ENCODE measurements at places on chromosomes 16 and 17.

DNA sequence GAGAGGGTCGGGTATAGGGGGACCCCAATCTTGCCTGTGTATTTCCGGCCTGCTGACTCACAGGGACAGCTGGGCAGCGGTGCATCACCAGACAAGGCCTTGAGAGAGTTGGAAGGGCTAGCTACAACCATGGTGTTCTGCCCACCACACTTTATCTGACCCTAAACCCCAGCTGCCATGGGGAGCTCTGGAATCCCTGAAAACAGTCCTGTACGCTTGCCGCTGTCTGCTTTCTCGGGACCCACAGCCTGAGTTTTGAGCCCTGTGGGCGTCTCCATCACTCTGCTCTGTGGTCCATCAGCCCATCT, 100.4 kb upstream of the GSE1 start:
- DNase-seq = no peak

DNA sequence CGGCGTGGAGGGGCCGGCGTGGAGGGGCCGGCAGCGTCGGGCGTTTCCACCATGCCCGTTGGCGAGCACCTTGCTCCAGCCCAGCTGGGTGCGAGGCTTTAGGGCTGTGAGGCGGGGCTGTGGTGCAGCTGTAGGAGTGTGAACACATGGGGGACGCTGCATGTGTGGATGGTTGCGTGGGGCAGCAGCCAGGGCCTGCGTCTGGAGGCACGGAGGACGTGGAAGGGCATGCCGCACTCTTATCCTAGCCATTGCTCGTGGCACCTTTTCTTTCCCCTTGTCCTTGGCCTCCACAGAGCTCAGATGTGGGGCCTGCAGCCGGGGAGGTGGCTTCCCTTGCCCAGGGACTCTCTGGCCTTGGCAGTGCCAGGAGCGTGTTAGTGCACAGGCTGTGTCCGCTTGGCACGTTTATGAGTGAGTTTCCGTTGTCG, 47.8 kb downstream of the PDPK1 start:
- DNase-seq = no peak

DNA sequence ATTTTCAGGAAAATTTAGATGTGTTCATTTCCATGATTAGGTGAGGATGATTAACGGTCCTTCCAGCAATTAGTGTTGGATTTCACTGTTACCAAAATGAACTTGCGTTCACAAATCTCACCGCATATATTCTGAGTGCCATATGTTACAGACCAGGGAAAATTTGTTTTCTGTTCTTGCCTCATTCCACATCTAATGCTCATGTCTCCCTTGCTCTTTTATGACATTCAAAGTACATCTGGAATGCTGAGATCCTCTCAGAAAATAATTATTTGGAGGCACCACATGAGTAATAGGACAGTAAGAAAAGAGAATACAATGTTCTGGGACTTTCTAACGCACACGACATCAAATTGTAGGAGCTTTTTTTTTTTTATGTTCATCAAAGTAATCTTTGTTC, 406.5 kb downstream of the SHISA9 start:
- no peak for DNase-seq

- no peak for DNase-seq
Measured at GRCh38 chr17:50196826-50197225, 4.6 kb downstream of the COL1A1 start.

GRCh38 chr16:52068447-52069074, 478.4 kb downstream of the TOX3 start:
- no peak for DNase-seq

GRCh38 chr17:50051082-50051576, 4.8 kb upstream of the ITGA3 start:
- peak; percentile 73 for DNase-seq

GRCh38 chr16:49671333-49671732, 184.6 kb downstream of the ZNF423 start:
- no peak for DNase-seq

GRCh38 chr17:1638171-1638590, 7.4 kb downstream of the SCARF1 start:
- no peak for DNase-seq

- no peak for DNase-seq
Measured at GRCh38 chr17:75075597-75076336, 12.0 kb upstream of the SLC16A5 start.

DNA sequence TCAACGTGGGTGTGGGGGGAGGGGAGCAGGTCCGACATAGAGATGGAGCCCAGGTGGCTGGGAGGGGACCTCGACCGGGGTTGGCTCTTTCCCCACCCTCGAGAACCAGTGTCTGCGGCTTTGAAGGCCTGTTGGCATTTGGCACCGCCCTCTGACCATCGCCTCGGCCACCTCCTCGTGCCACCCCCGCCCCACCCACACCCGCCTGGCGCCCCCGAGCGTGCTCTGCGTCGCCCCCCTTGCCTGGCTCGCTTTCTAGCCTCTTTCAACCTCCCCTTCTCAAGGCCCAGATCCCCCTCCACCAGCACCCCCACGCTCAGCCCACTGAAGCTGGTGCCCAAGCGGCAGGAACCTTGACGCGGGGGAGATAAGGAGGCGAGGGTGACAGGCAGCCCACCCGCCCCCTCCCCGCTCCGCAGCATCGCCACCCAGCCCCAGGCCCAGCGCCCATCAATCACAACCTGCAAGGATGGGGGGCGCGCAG, 619 bp downstream of the CACNB1 start:
- DNase-seq = no peak

DNA sequence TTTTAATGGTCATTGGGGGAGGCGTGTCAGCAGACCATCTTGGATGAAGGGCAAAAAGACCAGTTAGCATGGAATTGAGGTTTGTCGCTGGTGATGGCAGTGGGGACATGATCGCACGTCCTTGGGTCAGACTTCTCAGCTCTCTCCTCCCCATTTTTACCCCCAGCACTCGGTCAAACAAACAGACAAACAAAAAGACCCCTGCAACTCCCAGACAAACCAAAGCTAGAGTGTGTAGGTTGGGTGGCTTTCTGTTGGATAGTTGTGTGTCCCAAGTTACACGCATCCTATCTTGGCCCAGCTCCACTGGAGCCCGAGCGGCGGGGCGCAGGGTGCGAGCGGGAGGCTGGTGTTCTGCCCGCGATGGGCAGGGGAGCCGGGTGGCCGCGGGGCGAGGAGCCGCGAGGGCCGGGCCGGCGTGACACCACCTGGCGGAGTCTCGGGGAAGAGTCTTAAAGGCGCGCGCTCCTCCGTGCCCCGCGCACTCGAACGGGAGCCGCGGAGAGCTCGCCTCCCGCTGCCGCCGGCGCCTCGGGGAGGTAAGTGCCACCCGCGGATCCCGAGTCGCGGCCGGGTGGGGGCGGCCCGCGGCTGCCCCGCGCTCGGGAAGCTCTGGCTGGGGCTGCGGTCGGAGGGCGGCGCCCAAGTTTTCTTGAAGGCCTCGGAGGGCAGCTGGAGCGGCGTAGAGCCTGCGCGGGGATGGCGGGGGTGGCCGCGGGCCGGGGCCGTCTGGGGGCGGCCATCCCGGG, 18.5 kb upstream of the NTN1 start:
- DNase-seq = peak; percentile 39

DNA sequence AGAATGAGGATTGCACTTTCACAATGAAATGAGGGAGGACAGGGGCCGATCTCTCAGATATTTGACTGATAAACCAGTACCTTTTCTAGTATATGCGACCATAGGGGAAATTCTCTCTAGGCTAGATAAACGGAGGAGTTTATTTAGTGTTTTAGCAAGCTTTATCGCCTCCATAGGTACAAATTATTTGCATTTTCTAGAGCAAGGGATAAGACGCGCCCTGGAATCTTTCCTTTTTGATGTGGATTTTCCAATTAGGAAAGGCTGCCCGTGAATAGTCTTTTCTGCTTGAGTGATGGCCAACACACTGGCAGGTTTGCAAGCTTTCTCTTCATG, 351 bp upstream of the GDPD1 start:
- no peak for DNase-seq

- DNase-seq = no peak
Measured at GRCh38 chr17:75340631-75341030, 51.4 kb upstream of the SLC25A19 start.

DNA sequence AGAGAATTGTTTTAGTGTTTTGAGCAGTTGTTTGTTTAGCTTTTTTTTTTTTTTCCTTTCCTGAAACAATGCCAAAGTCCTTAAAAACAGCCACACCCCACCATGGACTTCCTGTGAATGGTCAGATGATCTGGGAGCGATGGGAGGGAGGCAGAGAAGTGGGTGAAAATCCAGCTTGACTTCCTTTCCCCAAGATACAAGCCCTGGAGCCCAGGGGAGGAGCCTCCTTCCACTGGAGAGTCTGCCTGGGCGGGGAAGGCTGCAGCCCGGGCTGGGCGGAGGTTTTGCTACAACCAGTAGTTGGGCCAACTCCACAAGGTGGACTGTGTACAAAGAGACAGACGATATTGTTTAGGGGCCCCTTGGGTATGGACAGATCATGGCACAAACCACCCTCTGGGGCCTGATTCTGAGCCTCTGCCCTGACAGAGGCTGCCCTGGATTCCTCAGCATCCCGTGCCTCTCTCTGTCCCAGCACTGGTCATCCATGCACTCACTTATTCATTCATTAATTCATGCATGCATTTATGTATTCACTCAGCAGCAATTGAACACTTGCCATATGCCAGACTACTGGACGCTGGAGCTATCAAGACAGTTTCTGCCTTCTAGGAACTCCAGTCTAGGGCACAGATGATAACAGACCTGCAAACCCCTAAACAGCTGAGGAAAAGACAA, 29.8 kb downstream of the WSB1 start:
- no peak for DNase-seq

- no peak for DNase-seq
Measured at GRCh38 chr16:50826797-50827316, 85.0 kb downstream of the CYLD start.

DNA sequence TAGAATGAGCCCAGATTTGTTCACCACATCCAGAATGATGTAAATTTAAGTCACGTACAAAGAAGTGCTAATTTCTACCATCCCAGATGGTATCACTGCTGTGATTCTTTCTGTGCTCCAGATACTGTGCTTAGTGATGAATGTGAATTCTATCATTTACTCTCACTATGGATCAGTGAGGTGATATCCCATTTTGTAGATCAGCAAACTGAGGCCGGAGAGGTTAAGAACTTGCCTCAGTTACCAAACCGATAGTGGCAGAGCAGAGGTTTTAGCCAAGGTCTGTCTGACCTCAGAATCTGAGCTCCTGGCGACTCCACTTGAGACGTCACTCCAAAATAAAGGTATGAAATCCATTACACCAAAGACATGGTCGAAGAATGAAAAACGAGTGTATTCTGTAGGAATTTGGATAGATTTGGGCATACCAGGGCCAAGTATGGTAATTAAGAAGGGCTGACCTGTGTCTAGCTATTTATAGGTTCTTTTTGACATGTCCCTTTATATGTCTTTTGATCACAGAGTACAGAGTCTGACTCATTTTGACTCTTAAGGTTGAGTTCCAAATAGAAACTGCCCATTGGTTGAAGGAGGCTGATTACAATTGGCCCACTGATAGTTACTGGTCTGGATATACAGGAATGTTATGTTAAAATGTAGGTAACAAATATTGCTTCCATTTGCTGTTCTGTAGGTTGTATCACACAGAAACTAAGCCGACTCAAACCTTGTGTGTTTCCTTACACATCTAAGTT, 10.0 kb downstream of the MAP2K6 start:
- no peak for DNase-seq

GRCh38 chr16:14958323-14958600, 16.6 kb upstream of the PDXDC1 start:
- DNase-seq = no peak

- no peak for DNase-seq
Measured at GRCh38 chr16:2096853-2097595, 38.7 kb downstream of the PKD1 start.

DNA sequence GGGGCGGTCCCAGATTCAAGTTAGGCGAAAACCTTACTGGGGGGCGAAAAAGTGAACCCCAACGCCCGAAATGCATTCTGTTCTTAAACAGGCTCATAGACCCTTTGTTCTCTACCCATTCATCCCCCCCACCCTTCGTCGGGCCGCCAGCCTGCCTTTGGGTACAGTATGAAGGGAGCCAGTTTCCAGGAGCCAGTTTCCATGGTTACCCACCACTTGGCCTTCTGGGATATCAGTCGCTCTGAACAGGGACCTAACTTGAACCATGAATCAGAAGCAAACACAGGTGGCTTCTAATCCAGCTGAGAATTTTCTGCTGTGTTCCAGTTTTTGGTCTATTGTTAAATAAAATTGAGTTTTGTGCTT, 532 bp downstream of the DHX40 start:
- peak; percentile 46 for DNase-seq

- no peak for DNase-seq
Measured at GRCh38 chr16:31876951-31877828, 3.6 kb downstream of the ZNF267 start.

GRCh38 chr16:68238029-68238345, 2.1 kb upstream of the ESRP2 start:
- no peak for DNase-seq

GRCh38 chr16:68233835-68234187, 2.1 kb downstream of the ESRP2 start:
- no peak for DNase-seq

DNA sequence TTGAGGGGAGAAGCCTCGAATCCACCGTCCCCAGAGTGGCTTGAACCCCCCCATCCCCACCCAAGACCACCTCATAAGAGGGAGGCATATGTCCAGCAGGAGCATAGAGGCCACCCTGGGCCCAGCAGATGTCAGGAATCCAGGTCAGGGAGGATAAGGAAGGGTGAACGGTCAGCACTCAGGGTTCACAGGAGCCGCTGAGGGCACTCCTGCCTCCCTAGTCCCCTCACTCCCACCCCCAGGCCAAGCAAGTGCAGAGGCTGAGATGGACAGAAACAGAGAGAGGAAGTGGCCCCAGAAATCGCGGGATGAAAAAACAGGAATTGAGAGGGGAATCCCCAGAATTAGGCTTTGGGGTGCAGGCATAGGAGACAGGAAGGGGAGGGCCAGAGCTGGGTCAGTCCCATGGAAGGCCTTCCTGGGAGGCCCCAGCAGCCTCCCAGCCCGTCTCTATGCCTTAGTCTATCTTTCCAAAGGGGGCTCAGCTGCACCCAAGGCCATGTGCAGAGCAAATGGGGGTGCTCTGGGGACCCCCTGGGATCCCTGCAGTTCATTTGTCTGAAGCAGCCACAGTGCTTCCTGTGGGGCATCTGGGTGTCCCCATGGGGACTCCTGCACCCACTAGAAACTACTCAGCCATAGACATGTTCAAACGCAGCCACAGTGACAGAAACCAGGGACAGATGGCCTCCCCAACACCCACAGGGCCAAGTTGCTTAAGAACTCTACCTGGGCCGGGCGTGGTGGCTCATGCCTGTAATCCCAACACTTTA, 1.7 kb downstream of the CMTM3 start:
- DNase-seq = no peak

DNA sequence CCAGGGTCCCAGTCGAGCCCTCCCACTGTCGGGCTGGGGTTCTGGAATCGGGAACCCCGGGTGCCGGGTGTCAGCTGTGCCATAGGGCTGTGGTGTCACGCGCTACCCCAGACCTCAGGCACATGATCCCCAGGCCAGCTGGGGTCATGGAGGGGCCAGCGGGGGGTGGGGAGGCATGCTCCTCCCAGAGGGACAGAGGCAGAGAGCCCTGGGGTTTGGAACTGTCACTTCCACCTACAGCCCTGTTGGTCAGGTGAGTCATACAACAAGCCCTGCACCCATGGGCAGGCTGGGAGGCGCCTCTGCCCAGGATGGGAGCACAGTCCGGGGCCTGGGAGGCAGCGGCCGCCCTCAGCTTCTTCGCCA, 63.0 kb downstream of the BAIAP2 start:
- no peak for DNase-seq

- DNase-seq = no peak
Measured at GRCh38 chr17:81844887-81845286, 10.0 kb upstream of the PPP1R27 start.
